ENCODE measurements at places on chromosomes 7 and 10.

DNA sequence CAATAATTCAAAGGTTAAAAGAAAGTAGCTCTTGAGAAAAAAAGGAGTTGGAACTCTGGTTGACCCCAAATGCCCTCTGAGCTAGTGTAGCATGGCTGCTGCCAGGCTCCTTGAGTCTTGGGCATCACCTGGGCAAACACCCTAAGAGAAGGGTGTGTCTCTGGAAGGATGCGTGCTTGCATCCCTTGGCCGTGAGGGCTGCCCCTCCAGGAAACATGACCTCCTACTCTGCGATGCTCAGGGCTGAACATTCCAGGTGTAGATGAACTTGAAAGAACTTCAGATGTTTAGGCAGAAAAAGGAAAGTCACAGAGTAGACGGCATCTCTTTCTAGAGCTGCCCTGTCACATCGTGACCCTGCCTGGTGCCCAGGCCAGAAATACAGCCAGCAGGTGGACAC lies 189.4 kb upstream of the TCERG1L start:
- no peak for DNase-seq

DNA sequence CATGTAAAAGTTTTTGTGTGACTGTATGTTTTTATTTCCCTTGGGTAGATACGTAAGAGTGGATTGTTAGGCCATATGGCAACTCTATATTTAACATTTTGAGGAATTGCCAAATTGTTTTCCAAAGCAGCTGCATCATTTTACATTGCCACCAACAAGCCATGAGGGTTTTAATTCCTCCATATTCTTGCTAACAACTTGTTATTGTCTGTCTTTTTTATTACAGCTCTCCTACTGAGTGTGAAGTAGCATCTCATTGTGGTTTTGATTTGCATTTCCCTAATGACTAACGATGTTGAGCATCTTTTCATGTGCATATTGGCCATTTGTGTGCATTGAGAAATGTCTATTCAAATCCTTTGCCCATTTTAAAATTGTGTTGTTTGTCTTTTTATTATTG lies 94.9 kb downstream of the CARD11 start:
- no peak for DNase-seq

DNA sequence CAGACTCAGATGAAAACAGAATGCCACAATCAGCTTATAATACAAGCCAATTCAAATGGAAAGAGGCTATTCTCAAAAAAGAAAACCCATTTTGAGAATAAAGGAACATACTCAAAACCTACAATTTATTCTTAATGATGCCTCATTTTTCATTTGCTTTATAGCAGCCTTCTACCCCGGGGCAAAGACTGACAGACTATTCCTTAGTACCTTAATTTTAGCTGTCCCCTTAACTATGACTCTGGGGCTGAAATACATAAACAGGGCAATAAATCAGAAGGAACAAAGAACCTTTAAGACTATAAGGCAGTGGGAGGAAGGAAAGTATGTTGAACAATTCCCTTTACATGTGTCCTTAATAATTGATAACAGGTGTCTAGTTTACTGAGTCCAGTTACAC lies 76.8 kb downstream of the TMEM106B start:
- peak; percentile 71 for DNase-seq

DNA sequence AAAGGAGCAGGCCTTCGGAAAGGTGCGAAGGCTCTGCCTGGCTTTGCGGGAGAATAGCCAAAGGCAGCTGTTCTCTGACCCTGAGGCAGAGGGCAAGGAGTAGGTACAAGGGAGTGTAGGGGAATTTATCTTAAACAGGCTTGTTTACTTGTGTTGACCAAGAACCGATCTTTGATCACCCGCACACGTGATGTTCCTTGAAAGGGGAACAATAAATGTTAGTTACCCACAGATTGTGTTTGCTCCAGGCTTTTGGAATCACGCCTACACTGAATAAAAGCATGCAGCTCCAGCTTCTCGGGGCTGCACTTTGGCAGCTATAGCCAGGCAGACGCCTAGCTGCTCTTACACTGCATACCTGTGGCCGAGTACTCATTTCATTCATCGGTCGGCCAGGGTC lies 420.8 kb downstream of the PHF14 start:
- DNase-seq: no peak

DNA sequence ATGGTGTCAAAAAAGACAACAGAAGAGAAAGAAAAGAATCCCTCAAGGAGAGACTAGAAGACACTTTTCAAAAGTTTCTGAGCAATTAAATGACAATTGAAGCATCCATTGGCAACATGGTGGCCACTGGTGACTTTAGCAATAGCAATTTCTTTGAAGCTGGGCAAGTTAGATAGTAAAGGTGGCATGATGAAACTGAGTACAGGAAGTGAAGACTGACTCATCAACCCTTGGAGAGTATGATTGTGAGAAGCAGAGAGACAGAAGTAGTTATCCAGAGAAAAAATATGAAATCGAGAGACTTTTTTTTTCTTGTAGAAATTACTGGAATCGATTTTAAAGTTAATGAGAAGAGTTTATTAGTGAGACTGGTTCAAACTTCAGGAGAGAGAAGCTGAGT lies 52.5 kb downstream of the DGKB start:
- DNase-seq: no peak

- DNase-seq: no peak
Observed at GRCh38 chr7:8436965-8437364, 3.6 kb downstream of the NXPH1 start.

DNA sequence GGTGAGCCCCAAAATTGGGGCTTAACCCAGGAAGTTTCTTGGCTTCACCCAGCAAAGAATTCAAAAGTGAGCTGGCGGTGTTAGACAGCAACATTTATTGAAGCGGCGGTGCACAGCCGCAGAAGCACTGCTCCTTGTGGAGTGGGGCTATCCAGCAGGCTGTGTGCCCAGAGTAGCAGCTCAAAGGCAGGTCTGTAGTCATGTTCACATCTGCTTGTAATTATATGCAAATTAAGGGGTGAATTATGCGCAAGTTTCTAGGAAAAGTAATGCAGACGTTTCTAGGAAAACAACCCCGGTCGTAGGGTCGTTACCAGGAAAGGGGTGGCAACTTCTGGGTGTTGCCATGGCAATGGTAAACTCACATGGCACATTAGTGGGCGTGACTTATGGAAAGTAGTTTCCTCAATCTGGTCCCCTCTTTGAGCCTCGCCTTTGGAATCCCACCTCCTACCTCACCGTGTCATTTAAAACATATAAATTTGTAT lies 13.7 kb upstream of the KBTBD2 start:
- no peak for DNase-seq
